Sciatic nerve (tissue), 2 donors: ENCODE measurements at places on chromosomes 1 and 21. TPM values are rescaled to one million over a fixed set of nuclear protein-coding genes. Genes with fewer than 3 reads are reported as not detected.

Gene SPRR2E
- total RNA-seq, result not detected

Gene HSD11B1
- 6.0 TPM for total RNA-seq

- DNase-seq, result peak; percentile 63
These were observed 459 bp downstream of the SERBP1 start for GRCh38 chr1:67429528-67430357.

DNA sequence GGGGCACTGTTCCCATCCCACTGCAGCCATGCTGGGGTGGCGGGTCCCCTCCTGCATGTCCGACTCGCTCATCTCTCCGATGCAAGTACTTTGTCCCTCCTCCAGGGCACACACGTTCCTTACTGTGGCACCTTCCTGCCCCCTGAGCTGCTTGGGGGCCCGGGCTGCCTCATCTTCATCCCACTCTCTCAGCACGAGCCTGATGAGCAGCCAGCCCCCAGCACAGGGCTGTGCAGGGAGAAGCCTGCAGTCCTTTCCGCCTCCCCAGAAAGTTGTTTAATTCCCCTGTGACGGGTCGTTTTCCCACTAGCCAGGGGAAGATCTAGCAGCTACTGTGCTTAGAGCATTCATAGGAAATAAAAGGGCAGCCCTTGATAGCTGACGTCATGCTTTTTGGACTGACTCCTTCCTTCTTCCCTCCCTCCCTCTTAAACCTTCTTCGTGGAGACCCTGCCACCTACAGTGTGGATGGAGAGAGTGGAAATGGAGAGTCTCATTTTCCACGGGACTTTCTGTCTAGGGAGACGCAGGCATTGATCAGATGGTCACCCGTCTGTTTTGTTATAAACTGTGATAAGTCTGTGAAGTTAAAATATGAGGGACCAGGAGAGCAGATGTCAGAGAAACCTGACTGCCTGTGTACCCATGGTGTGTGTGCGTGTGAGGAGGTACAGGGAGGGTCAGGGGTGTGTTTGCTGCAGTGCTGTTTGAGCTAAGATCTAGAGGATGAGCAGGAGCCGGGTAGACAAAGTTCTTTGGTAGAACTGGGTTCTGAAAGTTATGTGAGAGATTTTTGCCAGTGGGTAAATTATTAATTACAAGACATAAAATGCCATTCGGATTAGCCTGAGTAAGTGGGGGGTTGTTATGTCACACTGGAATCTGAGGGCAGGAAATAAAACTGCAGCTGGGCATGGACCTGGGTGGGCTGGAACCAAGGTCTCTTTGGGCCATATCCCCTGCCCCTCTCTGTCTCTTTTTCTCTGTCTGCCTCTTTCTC is 34.3 kb downstream of the GPR137B start:
- DNase-seq, result no peak

GRCh38 chr1:44743211-44743610 is 3.6 kb downstream of the KIF2C start:
- no peak for DNase-seq

- no peak for DNase-seq
These were observed 18.5 kb upstream of the KCNE2 start for GRCh38 chr21:34345091-34345871.
